Effector memory CD4-positive, alpha-beta T cell (primary cell): ENCODE measurements at places on chromosomes 2 and 18.

DNA sequence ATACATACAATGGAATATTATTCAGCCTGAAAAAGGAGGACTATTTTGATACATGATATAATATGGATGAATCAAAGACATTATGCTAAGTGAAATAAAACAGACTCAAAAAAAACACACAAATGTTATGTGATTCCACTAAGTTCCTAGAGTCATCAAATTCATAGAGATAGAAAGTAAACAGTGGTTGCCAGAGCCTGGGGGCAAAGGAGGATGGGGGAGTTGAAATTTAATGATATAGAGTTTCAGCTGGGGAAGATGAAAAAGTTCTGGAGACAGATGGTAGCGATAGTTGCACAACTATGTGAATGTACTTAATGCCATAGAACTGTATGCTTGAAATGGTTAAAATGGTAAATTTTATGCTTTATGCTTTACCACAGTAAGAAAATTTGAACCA is 119.7 kb downstream of the METTL4 start:
- DNase-seq, result no peak

GRCh38 chr2:222751238-222751637 is 79.8 kb downstream of the MOGAT1 start:
- DNase-seq, result no peak

- DNase-seq, result no peak
Measured at GRCh38 chr2:98445683-98446581, 1.3 kb downstream of the INPP4A start.

DNA sequence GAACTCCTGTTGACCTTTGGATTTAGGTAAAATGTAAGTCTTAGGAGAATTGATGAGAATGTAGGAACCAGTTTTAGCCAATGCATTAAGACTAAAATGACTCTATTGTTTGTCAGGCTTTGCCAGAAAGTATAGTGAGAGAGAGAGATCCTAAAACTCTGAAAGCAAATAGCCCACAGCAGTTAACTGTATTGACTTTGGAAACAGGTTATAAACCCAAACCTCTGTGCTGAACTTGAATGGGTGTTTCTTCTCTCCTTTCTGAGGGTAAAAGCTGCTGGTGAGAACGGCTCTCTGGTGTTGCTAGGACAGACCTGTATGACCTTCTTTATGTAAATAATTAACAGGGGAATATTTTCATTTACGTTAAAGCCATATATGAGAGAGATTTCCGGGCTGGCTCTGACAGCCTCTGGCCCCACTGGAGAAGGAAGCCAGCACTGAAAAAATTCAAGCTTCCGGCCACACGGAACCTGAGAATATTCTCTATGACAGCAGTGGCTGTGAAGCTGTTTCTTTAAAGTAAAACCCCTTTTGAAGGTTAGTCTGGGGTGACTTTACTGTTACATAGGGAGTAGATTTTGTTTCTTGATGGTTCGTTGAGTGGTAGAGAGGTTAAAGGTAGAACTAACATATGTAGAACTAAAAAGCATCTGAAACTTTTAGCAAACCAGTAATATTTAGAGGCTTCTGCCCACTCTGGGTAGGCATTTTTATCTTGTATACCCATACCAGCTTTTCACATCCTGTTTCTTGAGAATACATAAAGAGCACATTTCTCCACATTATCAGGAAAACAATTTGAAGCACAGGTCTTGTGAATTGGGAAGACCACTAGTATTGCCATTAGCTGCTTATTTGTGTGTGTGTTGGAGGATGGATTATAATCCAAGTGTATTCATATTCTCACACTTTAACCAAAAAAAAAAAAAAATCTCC is 123.8 kb downstream of the SPTBN1 start:
- DNase-seq, result no peak

- DNase-seq, result no peak
Measured at GRCh38 chr2:191660575-191660974, 17.4 kb upstream of the NABP1 start.

GRCh38 chr2:169641464-169641863 is 52.7 kb downstream of the CFAP210 start:
- DNase-seq, result no peak

DNA sequence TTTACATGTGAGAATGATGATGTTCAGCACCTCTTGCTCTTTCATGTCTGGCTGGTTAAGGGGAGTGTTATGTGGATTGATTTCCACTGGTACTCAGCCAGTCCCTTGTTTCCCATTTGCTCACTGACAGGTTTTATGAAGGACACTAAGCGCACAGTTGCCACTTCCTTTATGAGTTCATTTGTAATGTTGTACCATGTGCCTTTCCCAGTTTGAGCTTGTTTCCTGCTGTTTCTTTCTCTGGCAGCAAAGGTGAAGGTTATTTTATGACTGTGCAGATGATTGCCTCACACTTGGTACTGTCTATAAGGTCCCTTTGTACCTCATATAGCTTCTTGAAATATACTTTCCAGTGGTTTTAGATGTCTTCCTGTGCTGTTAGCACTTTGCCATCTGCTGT is 1700.5 kb upstream of the TMEFF2 start:
- no peak for DNase-seq

DNA sequence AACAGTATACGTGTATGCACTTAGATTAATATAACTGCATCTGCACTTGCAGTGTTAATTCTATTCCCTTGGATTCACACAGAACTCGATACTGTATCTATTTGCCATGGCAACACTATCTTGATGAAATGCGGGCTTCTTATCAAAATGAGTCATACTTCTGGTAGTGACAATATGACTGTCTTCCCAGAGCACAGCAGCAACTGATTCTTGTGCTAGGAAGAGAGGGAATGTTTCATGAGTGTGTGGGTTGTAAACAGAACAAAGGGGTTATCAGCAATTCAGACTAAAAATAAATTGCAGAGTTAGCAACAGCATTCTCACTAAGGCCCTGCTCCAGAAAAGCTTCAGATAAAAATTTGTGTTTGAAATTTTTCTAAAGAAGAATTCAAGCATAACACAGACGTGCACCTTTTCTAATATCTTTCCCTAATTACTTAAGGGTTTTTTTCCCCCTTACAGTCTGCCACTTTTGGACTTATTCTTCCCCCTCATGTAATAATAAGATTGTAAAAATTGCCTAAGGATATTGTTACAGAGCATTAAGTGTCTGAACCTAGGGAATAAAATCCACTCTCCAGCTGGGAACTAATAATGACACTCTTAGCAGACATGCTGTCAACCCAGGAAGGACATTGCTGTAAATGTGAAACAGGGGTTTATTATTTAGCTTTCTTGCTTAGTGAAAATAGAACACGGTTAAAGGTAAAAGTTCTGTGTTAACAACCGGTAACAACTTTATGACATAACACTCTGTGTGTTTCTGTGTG is 99.9 kb upstream of the SLC38A11 start:
- no peak for DNase-seq

GRCh38 chr2:127161176-127162136 is 54.5 kb upstream of the BIN1 start:
- no peak for DNase-seq

- no peak for DNase-seq
Measured at GRCh38 chr2:217219164-217219520, 359.3 kb upstream of the TNP1 start.

DNA sequence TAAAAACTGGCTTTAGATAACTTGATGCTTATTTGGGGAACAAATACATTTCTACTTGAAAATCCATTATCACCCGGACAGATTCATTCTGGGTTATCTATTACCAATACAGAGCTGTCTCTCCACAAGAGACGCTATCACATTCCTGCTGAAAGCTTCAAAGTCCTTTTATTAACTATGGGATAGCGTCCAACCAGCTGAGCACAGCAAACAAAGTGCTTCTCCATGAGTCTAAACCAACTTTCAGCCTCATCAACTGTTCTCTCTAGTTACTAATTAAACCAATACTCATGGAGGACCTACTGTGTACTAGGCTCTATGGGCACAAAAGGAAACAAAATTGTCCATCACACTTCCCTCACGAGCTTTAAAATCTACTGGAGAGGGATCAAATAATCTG is 132.8 kb downstream of the L3MBTL4 start:
- no peak for DNase-seq
